ENCODE measurements at places on chromosomes 2 and 18.

DNA sequence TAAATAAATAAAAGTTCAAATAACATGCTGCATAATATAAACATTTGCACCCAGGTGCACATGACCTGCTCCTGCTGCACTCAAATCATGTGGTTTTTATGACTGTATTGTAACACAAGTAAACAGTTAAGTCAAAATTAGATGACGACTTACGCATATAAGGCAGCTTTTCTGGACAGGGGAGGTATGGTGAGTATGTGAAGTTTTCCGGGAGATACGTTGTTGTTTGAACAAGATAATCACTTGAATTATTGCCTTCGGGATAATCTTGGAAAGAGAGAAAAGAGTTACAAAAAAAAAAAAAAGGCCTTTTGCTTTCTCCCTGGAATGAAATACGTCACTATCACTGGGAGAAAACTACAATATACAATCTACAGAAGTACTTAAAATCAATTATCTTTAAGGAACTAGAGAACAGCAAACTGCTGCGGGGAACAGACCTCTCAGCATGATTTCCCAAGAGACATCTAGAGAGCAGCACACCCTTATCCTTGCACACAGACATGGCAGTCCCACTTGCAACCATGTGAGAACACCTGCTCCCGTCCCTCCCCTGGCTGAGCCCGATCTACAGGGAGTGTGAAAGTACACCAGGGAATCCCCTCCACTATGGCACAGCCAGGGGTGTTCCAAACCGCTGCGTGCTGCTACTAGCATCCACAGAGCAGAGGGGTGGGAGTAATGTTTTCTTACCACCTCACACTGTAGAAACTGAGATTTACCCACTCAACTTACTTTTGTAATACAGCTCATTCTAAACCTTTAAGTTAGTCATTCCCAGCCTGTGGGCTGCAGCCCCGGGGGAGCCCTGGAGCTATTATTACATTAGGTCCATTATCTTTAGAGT is 26.3 kb downstream of the B4GALT6 start:
- DNase-seq, result peak; percentile 70

DNA sequence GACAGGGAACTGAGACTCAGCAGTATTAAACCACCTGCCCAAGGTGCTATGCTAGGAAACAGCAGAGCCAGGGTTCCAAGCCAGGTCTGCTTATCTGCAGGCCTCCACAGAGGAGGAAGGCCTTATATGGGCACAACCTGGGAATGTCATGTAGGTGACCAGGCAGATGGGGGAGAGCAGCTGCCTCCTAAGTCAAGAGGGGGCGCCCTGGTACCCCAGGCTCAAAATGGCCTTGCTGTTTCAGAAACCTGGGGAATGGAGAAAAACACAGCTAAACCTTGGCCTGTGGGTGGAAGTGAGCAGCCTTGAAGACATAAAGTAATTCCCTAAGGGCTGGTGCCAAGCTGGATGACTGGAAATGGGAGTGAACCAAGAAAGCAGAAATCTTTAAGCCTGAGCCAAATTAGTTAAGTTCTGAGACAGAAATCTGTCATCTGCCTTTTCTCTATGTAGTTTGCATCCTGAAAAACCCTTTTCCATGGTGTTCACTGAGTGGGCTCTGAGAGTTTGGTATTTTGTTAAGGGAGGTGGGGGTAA is 79.1 kb downstream of the MAPK4 start:
- no peak for DNase-seq

- no peak for DNase-seq
These were observed 27.9 kb upstream of the MBP start for GRCh38 chr18:77160515-77160914.

DNA sequence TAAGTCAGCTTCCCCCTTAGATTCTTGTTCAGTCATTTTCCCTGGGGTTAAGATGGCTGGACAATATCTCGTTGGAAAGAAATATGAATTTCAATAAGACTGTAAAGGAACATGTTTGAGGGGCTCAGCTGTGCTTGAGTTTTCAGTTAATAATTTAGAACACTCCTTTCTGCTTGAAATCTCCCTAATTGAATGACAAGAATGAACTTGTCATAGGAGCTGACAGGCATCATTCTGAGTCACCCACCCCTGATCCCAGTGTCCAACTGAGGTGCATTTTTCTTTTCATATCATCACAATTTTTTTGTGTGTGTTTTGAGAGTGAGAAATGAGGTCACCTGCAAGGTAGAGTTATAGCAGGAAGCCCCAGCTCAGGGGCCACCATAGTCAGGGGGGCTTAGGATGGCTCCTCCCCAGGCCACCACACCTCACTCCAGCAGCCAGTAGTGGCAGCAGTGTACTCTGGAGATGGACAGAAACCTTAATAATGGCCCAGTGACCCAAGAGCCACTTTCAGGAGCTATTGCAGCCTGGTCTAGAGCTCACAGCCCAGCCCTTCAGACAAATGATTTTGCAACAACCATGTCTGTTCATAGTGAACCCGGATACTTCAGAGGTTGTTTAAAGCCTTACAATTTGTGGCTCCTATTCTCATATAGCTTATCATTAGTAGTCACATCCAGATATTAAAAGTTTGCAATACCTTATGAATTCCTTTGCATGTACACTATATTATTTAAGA is 174.5 kb downstream of the MAIP1 start:
- DNase-seq, result no peak

GRCh38 chr2:12232876-12233275 is 483.9 kb upstream of the TRIB2 start:
- no peak for DNase-seq

DNA sequence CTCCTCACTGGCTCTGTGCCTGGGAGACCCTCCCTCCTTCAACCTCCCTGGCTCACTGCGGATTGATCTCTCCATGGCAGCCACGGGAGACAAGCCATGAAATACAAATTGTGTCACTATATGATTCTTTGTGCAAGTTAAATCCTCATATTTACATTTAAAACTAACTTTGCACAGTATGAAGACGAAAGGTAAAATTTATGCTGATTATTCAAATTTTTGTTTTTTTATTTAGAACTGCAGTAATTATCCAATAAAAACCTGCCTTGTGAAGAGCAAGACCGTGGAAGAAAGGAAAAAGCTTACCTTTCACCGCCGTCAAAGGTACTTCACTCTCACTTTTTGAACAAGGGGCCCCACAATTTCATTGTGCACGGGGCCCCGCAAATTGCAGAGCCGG is 436.9 kb downstream of the EIPR1 start:
- DNase-seq, result no peak

GRCh38 chr2:36456227-36457175 is 100.9 kb downstream of the CRIM1 start:
- no peak for DNase-seq

- no peak for DNase-seq
These were observed 62.6 kb upstream of the NEDD4L start for GRCh38 chr18:57981308-57982028.

GRCh38 chr2:57185568-57185967 is 861.0 kb upstream of the VRK2 start:
- DNase-seq, result no peak

- no peak for DNase-seq
These were observed 173.7 kb downstream of the FBXO15 start for GRCh38 chr18:73973972-73974371.

DNA sequence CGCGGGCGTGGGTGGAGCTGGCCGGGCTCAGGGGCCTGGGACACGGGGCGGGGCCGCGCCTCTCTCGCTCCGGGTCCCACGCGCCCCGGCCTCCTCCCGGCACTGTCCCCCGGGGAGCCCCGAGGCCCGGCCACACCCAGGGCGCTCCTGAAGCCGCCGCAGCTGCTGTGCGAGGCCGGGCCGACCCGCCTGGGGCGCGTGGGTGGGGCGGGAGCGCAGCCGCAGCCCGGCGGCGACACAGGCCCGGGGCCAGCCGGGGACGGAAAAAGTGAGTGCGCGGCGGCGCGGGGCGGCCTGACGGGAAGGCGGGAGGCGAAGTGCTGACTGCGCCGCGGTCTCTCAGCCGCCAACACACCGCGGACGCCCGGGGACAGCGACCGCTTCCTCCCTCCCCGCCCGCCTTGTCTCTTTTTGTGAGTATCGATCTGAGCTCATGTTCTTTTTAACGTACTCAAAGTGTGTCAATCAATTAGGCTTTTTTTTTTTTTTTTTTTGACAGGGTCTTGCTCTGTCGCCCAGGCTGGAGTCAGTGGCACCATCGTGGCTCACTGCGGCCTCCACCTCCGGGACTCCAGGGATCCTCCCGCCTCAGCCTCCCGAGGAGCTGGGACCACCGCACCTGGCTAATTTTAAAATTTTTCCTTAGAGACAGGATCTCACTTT is 14.5 kb downstream of the PDCD1 start:
- DNase-seq, result peak; percentile 95

DNA sequence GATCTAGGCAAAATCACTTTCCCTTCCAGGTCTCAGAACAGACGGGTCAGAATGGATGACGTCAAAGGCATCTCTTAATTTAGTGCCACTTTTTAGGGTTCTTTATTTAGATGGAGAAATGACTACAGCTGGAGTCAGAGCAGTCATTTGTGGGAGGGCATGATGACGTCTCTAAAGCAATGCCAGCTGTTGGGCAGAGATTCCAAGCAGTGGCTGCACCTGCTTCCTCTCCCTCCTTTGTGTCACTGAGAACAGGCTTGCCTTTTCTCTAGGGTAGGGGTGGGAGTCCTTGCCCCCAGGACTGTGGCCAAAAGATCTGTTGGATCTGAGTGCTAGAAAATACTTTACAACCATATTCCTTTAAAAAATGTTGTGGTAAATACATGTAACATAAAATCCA is 28.7 kb upstream of the SKOR2 start:
- DNase-seq, result no peak

DNA sequence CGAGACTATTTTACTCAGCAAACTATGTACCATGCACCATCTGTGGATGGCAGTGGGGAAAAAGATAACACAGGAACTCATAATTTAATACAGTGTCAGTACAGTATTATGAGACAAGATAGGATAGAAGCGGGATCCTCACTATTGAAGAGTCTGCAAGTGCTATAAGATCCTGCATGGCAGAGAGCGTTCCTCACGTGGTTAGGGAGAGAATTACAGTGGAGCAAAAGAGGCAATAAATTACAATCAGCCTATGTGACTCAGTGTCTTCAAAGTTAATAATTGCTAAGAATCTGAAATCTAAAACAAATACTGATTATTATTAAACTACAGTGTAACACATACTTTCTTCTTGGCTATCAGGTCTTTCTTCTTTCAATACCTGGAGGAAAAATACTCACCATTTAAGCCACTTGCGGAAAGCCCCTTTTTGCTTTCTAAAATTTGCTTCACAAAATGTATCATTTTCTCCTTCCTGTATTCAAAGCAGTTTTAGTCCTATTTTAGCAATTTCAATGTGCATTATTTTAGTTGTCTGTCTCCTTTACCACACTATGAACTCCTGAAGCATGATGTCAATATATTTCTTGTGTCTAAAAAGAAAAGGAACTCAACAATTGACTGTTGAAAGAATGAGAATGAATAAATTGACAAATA is 342.9 kb downstream of the SPAG16 start:
- DNase-seq, result no peak

DNA sequence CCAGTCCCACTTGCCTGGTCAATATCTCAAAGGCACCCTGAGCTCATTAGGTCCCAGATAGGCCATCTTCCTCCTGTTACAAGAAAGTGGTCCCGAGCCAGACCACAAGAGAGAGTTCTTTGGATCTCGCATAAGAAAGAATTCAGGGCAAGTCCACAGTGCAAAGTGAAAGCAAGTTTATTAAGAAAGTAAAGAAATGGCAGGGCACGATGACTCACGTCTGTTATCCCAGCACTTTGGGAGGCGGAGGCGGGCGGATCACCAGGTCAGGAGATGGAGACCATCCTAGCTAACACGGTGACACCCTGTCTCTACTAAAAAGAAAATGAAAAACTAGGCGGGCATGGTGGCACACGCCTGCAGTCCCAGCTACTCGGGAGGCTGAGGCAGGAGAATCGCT is 10.8 kb upstream of the SMAD7 start:
- no peak for DNase-seq

DNA sequence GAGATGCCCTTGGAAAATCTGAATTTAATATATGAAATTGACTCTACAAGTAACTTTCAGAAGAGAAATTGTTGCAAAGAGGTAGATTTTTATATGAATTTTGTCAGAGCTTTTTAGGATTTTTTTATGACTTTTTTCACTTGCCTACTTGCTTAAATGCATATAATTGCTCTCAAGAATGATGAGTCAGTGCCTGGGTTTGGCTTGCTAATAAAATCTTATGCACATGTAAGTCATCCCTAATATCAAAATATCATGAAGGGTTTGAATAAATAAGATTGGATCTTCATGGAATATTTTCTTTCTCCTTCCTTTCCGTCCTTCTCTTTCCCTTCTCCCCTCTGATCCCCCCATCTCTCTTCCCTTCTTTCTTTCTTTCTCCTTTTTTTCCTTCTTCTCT is 354.1 kb downstream of the TXNL1 start:
- DNase-seq, result no peak

GRCh38 chr2:241612156-241613016 is 24.6 kb downstream of the THAP4 start:
- DNase-seq, result no peak
